ENCODE measurements at places on chromosomes 16 and 17.
A peak's percentile ranks its signal among the peaks of the same experiment; 100 is the strongest.

DNA sequence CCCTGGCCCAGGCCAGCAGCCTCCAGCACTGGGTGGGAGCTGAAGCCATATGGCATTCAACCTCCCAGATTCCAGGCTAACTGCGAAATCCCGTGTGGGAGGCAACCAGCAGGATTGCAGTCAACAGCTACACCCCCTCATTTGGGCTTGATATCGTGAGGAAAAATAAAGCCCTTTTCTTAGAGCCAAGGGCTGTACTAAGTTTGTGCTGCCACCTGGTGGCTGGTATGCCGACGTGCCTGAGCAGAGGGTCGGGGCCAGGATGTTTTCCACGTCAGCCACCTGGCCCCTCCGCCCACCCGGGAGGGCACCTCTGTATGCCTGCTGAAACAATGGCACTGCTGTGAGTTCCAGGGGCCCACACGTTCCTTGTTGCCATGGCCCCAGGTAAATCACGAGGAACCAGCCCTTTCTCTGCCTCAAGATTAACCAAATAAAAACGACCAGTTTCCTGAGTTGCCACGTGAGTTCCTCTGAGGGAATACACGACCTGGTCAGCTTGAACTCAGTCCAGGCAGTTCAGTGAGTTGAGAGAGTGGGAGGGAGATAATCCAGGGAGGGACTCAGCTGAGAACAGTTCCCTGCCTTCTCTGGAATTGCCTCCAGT is 9.0 kb downstream of the TMEM98 start:
- DNase-seq: peak; percentile 75

DNA sequence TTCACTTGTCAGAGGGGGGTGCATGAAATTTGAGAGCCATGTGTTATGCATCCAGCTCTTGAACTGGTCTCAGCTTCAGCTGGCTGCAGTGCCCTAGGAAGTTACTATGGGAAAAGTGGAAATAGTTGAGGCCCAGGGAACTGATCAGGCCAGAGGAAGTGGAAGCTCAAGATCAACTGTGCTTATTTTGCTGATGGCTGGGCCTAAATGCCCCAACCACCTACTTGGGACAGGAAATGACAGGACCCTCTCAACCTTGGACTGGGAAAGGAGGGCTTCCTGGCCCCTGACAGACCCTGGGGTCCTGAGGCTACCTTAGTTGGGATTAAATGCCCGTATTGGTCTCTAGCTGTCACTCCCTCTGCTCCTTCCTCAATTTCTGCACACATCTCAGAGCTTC is 1.2 kb upstream of the TAOK2 start:
- DNase-seq: no peak

DNA sequence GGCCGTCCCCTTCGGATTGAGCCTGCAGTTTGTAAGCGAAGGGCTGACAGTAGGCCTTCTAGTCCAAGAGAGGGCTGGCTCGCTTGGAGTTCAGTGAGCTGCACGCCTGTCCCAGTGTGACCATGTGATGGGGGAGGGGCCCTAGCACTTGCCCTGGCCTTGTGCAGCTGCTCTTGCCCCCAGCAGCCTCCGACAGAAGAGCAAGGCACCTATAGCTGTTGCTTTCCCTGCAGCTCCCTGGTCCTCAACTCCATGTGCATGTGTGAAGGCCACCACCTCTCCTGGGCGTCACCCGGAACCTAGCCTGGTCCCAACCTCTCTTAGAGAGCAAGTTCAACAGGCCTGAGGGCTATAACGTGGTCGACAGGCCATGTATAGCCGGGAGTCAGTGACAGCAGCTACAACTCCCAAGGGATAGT is 5.6 kb downstream of the SPHK1 start:
- no peak for DNase-seq

DNA sequence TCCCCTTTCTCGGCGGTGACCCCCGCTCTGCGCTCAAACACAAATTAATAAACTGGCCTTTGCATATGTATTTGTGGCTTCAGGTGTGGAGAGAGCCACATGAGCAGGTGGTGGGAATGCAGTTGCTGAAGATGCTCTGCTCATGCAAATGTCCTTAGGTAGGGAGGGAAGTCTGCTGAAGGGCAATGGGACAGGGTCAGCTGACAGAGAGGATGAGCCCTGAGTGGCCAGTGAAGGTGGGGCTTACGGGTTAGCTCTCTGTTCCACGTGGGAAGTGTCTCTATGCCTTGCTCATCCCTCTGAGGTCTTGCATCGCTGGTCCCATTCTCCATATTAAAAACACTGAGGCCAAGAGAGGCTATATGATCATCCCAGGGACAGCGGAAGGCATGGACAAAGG is 74.2 kb upstream of the CCL1 start:
- no peak for DNase-seq

- DNase-seq: no peak
Observed at GRCh38 chr16:4110680-4111079, 5.6 kb downstream of the ADCY9 start.

- DNase-seq: peak; percentile 55
Observed at GRCh38 chr17:68972119-68972704, 17.0 kb upstream of the ABCA8 start.

DNA sequence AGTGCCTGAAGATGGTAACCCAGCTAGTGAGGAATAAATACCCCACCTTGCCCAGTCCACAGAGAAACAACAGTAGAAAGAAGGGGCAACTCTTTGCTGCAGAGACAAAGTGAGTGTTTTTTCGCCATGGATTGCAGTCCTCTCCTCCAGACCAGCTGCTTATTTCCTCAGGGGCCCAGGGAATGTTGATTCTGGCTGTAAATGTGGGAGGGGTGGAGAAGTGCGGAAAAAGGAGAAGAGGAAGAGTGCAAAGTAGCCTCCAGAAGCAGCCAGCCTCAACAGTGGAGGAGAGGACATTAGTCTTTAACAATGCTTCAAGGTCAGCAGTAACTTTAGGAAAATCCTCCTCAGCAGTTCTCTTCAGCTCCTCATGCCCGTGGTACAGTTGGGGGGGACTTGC is 8.1 kb upstream of the PHLPP2 start:
- no peak for DNase-seq

Measured in suppressor macrophage treated with lipopolysaccharide for 1 hour (primary cell).